ENCODE measurements at places on chromosomes 6 and 20. TPM values are rescaled to one million over a fixed set of nuclear protein-coding genes. Genes with fewer than 3 reads are reported as not detected.

GRCh38 chr6:25954756-25955155 is 7.8 kb upstream of the TRIM38 start:
- H3K36me3 ChIP-seq: no peaks in the 10 kb centered on the region
- no peak overlapping the region for H3K4me3 ChIP-seq
- H3K4me1 ChIP-seq: no peaks in the 10 kb centered on the region
- H3K27ac ChIP-seq: no peak overlapping the region
- DNase-seq: no peak

DNA sequence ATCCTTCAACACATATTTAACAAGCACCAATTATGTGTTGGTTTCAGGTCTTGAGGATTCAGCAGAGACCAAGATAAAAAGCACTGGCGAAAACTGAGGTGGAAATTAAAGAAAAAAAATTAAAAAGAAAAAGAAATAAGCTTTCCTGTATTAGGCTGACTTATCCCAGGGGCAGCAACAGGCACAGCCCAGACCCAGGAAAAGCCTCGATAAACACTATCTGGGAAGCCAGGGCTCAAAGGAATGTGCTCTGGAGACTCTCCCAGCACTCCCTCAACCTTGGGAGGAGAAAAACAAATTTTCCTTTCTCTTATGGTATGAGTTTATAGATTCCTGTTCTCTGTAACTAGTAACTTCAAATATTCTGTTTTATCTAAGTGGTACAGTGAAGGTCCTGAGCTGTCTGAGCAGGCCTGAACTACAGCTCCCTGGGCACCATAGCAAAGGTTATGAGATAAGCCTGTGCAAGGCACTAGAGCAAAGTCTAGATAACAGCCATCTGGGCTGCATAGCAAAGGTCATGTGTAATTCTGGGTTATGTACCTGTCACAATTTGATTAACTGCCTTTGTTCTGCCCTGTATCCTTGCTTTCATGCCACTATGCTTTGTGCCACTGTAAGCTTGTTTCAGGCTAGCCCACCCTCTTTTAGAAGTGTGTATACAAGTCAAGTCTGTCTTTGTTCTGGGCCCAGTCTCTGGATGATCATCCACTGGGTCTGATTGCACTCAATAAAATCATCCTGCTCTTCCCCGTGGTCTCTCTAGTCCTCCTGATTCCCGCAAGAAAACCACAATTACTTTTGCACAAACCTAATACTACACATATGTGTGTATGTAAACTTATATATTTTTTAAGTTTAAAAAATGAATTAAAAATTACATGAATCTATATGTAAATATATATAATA is 54.0 kb downstream of the IL22RA2 start:
- H3K36me3 ChIP-seq: no peaks in the 10 kb centered on the region
- no peak overlapping the region for H3K27ac ChIP-seq
- H3K4me3 ChIP-seq: no peak overlapping the region
- H3K27me3 ChIP-seq: no peaks in the 10 kb centered on the region
- H3K4me1 ChIP-seq: no peaks in the 10 kb centered on the region

DNA sequence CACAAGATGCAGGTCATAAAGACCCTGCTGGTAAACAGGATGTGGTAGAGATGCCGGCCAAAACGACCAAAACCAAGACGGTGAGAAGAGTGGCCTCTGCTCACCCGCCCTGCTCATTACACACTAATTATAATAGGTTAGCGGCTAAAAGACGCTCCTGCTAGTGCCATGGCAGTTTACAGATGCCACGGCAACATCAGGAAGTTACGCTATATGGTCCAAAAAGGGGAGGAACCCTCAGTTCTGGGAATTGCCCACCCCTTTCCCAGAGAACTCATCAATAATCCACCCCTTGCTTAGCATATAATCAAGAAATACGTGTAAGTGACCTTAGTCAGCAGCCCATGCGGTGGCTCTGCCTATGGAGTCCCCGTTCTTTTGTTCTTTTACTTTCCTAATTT is 17.6 kb downstream of the BHLHE23 start:
- H3K4me1 ChIP-seq: no peaks in the 10 kb centered on the region
- peaks cover 46% of the 10 kb centered on the region for H3K27me3 ChIP-seq
- no peaks in the 10 kb centered on the region for H3K36me3 ChIP-seq
- no peak overlapping the region for H3K27ac ChIP-seq
- no peak overlapping the region for H3K4me3 ChIP-seq
- DNase-seq: no peak

GRCh38 chr6:82869493-82869892 is 196.1 kb downstream of the UBE3D start:
- H3K4me3 ChIP-seq: no peak overlapping the region
- H3K27me3 ChIP-seq: peaks cover 29% of the 10 kb centered on the region
- no peaks in the 10 kb centered on the region for H3K4me1 ChIP-seq
- H3K36me3 ChIP-seq: no peaks in the 10 kb centered on the region
- no peak for DNase-seq

Gene TNFRSF6B
- total RNA-seq: 4.2 TPM

Gene OLIG3
- not detected for total RNA-seq

Gene ADAT2
- 0.75 TPM for total RNA-seq

Gene PTK7
- 2.2 TPM for total RNA-seq

Measured in transverse colon (tissue), 4 donors.